Lower lobe of right lung (tissue), 2 donors: ENCODE measurements at places on chromosomes 1 and 21. TPM values are rescaled to one million over a fixed set of nuclear protein-coding genes. Genes with fewer than 3 reads are reported as not detected.

- no peaks in the 10 kb centered on the region for H3K27me3 ChIP-seq
- H3K27ac ChIP-seq, result no peak overlapping the region
- no peak for DNase-seq
- H3K4me1 ChIP-seq, result no peaks in the 10 kb centered on the region
- no peak overlapping the region for H3K4me3 ChIP-seq
Measured at GRCh38 chr21:20266441-20266710, 731.8 kb upstream of the NCAM2 start.

DNA sequence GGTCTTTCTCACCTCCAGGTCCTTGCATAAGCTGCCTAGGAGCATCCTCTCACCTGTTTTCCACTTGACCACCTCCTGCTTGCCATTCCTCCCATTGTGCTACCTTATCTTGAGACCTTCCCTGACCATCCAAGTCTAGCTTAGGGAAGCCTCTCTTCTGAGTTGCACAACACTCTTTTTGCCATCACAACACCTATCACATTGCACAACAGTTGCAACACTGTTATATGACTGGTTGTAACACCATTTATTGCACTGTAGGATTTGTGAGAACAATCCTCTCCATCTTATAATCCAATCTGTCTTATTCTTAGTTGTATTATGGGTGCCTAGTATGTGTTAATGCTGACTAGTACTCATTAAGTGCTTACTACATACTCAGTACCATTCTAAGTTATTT, 488.7 kb downstream of the OMA1 start:
- no peaks in the 10 kb centered on the region for H3K4me1 ChIP-seq
- H3K27ac ChIP-seq, result no peak overlapping the region

DNA sequence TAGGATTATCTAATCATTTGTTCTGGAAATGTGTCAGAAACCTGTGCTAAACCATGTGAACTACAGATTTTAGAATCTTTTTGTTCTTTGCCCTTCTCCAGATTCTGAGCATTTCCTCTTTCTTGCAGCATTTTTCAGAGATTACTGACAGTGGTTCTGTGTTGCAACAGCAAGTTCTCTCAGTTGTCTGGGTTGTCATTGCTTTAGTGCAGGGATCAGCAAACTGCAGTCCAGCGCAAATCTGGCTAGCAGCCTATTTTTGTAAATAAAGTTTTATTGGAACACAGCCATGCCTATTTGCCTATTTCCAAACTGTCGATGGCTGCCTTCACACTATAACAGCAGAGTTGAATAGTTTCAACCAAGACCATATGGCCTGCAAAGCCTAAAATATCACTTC, 66.3 kb upstream of the LRRC8D start:
- no peak overlapping the region for H3K4me3 ChIP-seq
- H3K4me1 ChIP-seq, result peaks cover 48% of the 10 kb centered on the region
- DNase-seq, result no peak
- H3K27ac ChIP-seq, result peak overlapping the region; percentile 65
- no peaks in the 10 kb centered on the region for H3K36me3 ChIP-seq

DNA sequence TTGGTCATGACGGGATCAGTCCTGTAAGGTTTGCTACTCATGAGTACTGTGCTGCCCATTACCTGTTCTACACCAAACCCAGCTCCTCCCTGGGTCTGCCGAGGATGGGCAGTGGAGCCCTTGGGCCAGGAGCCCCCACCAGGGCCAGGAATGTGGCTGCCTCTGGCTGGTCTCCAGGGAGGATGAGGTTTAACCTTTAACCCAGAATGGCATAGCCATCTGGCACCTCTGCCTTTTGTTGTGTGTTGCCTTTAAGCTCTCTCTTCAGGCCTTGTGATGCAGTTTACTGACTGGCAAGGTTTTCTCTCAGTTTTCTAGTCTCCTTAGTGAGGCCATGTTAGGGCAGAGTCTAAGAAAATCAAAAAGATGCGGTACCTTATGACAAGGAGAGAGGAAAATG, 38.6 kb downstream of the SIPA1L2 start:
- H3K27me3 ChIP-seq, result no peaks in the 10 kb centered on the region
- peak overlapping the region; percentile 76 for H3K27ac ChIP-seq
- DNase-seq, result no peak
- no peaks in the 10 kb centered on the region for H3K36me3 ChIP-seq

- H3K36me3 ChIP-seq, result no peaks in the 10 kb centered on the region
- H3K27ac ChIP-seq, result no peak overlapping the region
- no peak overlapping the region for H3K4me3 ChIP-seq
- no peaks in the 10 kb centered on the region for H3K27me3 ChIP-seq
- H3K4me1 ChIP-seq, result no peaks in the 10 kb centered on the region
- DNase-seq, result no peak
Measured at GRCh38 chr1:88204111-88204510, 480.0 kb upstream of the PKN2 start.

GRCh38 chr1:24926563-24927249, 3.4 kb downstream of the RUNX3 start:
- peaks cover 54% of the 10 kb centered on the region for H3K4me1 ChIP-seq
- DNase-seq, result no peak
- H3K27me3 ChIP-seq, result peaks cover 83% of the 10 kb centered on the region

- H3K36me3 ChIP-seq, result peaks cover 10% of the 10 kb centered on the region
- H3K27me3 ChIP-seq, result no peaks in the 10 kb centered on the region
- no peak overlapping the region for H3K4me3 ChIP-seq
- no peaks in the 10 kb centered on the region for H3K4me1 ChIP-seq
Measured at GRCh38 chr1:97192872-97193572, 471.4 kb downstream of the PTBP2 start.

Gene OR2T29
- total RNA-seq, result not detected

Gene CFAP410
- 20.3 TPM for total RNA-seq
